ENCODE measurements at places on chromosomes 3 and 15. TPM values are rescaled to one million over a fixed set of nuclear protein-coding genes. Genes with fewer than 3 reads are reported as not detected.

- no peak for DNase-seq
Measured at GRCh38 chr15:25787855-25788520, 75.1 kb downstream of the ATP10A start.

- DNase-seq: no peak
Measured at GRCh38 chr3:43863966-43864933, 173.5 kb downstream of the ABHD5 start.

DNA sequence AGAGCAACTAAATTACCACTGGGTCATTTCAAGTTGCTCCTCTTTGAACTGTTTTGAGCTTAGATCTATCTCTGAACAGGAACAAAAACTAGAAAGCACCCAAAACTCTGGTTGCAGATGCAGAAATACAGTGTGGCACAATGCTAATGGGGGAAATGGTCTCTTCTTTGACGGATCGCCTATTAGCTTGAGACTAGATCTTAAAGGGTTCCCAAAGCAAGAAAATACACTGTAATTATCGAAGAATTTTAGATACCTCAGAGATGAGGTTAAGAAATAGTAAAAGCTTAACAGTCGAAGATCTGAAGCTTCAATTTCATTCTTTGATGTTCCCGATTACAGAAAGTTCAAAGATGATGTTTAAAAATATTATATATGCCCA lies 818 bp downstream of the PPP1R2 start:
- DNase-seq: no peak

GRCh38 chr3:58576716-58577115 lies 475 bp downstream of the FAM107A start:
- no peak for DNase-seq

DNA sequence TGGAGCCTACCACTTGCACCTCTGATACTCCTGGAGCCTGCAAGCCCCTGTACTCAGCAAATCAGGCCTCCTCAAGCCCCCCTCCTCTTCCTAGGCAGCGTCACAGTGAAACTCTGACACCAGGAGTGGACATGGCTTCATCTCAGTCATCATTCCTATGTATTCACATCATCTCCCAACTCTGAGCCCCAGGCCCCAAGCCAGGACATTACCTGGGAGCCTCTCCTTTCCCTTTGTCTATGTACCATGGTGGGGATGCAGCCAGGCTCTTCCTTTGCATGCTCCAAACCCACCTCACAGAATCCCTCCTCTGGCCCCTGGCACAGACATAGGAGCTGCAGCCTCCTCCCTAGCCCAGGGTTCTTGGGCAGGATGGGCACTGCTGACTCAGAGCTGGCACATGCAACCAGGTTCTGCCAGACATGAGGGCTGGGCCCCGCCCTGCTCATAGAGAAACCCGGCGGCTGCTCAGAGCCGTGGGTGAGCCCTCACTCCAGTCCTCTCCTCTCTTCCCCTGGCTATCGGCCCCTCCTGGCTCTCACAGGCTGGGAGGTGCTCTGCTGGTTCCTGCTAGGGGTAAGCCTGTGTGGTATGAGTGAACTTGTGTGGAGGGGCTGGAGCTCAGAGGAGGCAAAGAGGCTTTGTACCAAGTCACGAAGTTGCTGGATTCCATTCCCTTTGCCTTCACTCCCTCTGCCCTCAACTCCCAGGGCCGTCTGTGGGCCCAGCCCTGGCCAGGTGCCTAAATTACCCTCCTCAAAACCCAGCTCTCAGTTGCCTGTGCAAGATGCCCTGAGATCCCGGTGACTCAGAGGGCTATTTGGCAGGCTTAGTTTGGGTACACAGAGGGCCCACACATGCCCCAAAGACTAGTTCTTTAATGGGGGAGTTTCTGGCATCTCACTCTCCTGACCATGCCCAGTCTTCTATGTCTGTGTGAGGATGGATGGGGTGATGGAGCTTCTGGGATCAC lies 1.9 kb upstream of the PLCD1 start:
- DNase-seq: no peak

DNA sequence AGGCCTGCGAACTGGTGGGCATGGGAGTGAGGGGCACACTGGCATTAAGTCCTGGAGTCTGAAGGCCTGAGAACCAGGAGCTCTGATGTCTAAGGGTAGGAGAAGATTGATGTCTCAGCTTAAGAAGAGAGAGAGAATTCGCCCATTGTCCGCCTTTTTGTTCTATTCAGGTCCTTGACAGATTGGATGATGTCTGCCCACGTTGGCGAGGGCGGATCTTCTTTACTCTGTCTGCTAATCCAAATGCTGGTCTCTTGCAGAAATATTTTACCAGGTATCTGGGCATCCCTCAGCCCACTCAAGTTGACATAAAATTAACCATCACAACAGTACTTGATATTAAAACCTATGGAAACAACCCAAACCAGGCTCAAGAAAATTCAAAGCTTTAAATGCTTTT lies 44.1 kb downstream of the MAP6D1 start:
- no peak for DNase-seq

DNA sequence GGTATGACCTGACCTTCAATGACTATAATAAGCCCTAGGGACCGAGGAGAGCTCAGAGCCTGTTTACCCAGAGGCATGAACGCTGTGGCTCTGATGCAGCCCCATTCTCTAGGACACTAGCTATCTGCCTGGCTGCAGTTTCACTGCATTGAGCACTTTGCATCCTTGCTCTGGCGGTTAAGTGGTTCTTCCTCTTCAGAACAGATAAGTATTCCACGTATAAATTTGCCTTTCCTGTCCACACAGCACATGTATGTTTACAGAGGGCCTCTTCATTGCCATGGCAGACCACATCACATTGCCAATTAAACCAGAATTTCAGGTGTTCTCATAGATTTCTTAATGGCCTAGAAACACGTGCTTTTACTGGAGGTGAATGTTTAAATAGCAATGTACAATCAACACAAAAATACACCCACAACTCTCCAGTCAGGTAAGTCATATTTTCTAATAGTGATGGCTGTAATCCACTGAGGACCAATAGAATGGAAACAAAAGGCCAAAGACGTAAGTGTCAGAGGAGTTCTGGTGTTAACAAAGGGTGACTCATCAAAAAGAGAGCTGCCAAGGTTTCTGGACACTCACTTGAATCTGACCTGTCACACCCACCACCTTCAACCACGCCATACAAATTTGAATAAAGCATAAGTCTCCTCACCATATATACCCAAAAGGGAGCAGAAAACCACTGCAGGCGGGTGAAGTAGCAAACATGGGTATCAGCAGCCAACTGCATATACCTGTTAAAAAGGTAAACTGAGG lies 553.4 kb downstream of the OCA2 start:
- no peak for DNase-seq

- no peak for DNase-seq
Measured at GRCh38 chr15:88249220-88249619, 7.3 kb downstream of the NTRK3 start.

- peak; percentile 46 for DNase-seq
Measured at GRCh38 chr3:73868688-73869315, 244.1 kb upstream of the PDZRN3 start.

- DNase-seq: no peak
Measured at GRCh38 chr15:54722342-54722986, 474.3 kb downstream of the RSL24D1 start.

DNA sequence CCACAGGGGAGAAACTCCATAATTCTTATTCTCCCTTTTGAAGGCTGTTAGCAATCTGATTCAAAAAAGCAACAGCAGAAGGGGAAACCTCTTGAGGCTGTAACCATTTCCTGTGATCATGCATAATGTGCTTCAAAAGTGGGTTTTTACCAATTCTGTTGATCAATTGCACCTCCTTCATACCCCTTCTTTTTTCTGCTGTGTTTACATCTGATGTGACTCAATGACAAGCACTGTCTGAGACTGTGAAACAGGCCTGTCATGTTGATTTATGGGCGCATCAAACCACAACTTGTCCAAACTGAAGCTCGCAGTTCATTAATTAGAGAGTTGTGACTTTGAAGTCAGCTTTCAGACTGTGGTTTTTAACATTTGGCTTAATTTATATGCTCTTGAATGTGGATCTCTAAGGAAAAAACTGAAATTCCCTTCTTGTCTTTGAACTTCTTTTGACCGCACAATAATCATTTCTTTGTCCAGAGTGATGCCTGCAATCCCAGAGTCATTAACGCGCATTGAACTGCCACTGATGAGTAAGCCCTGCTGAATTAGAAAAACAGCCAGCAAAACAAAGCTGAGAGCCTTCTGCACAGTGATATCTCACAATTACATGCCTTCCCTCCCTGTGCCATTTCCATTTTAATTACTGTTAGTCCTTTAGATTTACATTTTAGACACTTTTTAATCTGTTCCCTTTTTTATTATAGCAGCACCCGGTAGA lies 532.8 kb downstream of the FOXP1 start:
- no peak for DNase-seq

DNA sequence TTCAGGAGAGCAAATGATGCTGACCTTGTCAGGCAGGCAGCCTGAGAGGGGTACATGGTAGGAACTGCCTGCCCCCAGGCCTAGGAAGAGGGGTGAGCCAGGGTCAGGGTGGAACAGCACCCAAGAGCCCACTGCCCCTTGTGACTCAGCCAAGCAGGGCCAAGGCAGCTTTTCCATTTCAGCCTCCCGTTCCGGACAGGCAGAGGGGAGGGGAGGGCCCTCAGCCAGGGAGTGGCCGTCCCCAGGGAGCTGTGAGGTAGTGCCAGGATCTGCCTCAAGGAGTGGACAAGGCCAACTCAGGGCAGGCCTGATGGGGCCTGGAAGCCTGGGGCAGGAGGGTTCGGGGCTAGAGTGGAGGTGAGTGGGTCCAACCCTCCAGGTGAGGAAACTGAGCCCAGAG lies 5.1 kb upstream of the ANKRD63 start:
- DNase-seq: no peak

GRCh38 chr3:162491952-162492351 lies 995.3 kb downstream of the OTOL1 start:
- no peak for DNase-seq

- no peak for DNase-seq
Measured at GRCh38 chr3:76561494-76562236, 478.2 kb upstream of the ROBO2 start.

DNA sequence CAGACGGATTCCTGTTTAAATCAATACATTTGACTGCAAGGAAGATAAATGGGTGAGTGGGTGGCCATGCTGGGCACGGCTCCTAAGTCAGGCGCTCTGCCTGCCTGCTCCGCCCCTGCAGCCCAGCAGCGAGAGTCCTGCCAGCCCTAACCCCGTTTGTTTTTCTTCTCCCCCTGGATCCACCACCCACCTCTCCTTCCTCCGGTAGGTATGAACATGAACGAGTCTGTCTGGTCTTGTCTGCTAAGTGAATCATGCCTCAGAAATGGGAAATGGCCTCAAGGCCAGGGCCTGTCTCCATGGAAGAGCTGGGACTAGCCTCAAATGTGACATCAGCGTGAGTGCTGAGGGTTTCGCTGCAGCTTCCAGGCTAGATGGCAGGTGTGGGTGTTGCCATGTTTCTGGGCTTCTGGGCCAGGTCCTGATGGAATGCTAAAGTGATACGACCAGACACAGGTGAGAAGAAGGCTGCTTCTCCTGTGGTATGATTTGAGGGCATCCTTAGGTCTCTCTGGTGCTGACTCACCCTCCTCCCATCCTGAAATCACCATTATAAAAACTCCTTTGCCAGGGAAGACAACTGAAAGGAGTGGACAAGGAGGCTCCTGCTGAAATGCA lies 5.6 kb upstream of the FEM1B start:
- peak; percentile 53 for DNase-seq

DNA sequence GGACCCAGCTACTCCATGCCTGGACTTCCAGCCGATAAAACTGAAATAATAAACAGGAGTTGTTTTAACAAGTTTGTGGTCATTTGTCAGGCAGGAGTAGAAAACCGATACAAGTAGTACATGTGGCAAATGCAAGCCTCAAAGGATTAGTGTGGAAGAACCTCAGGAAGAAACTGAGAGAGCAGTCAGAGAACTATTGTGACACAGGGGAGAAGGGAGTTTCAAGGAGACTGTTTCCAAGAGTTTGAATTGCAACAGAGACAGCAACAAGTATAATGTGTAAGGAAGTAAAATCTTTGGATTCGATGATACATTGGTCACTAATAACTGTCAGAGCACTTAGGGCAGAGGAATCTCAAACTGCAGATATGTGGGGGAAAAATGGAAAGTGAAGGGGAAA lies 450.6 kb upstream of the ARHGEF26 start:
- no peak for DNase-seq

GRCh38 chr3:189673535-189673934 lies 42.3 kb downstream of the TP63 start:
- DNase-seq: no peak

DNA sequence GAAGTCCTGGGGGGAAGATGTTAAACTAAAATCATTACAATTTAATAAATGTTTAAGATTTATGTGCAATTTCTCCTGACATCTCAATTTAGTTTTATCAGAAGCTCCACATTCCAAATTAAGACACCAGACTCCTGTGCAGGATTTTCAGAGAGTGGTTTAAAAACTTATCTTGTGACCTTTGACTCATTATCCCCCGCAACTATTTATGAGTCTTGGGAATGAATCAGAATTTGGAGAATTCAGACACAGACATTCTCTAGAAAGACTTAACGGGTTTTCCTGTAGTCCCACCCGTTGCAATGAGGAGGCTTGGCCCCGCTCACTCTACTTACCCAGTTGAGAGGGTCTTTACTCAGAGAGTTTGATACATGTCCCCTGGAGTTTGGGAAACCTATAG lies 7.1 kb downstream of the OR5K2 start:
- DNase-seq: no peak

DNA sequence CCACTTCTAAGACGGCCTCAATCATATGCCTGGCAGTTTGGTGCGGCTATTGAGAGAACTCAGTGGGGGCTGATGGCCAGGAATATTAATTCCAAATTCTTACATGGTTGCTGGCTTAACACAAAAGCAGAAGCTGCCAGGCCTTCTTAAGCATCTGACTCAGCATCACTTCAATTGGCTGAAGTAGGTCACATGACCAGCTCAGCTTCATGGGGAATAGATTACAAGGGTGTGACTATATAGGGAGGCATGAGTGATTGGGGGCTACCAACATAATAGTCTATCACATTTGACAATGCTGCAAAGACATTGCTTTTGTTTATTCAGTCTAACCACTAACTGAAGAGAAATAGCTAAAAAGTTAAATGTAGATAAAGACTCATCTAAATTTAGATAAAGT lies 101.6 kb upstream of the ANKRD28 start:
- no peak for DNase-seq

- no peak for DNase-seq
Measured at GRCh38 chr3:148625991-148626390, 71.7 kb upstream of the AGTR1 start.

Gene SV2B
- 0.78 TPM for total RNA-seq

Gene TGM5
- total RNA-seq: not detected

Gene GCHFR
- 43.6 TPM for total RNA-seq

Measured in body of pancreas (tissue), 4 donors.